ENCODE measurements at places on chromosomes 1 and 21. TPM values are rescaled to one million over a fixed set of nuclear protein-coding genes. Genes with fewer than 3 reads are reported as not detected.

CR1 gene
- 0.94 TPM for total RNA-seq

GRCh38 chr1:205600085-205600484 is 31.7 kb downstream of the ELK4 start:
- peak; percentile 57 for DNase-seq

- DNase-seq, result no peak
Measured at GRCh38 chr1:159940006-159940620, 5.3 kb downstream of the IGSF9 start.

FBLIM1 gene
- not detected for total RNA-seq

GRCh38 chr1:67427947-67428346 is 2.3 kb downstream of the SERBP1 start:
- DNase-seq, result no peak

DNA sequence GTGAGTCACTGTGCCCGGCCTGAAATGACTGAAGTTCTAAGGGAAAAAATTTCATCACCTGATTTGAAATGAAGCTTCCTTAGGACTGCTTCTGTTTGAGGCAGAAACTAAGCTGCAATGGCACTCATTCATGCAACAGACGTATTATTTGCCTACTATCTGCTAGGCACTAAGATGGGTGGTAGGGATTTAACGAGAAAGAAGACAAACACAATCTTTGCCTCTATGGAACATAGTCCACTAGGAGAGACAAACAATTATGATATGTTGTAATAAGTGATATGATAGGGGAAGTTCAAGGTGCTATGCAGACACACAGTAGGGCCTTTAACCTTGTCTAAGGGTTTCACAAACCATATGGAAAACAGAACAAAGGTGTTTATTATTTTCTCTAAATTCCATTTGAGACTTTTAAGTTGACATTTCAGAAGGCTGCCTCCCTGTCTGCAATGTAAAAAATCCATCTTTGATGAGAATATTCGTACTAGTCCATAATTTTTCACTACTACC is 11.3 kb downstream of the LIX1L start:
- no peak for DNase-seq

QSOX1 gene
- 19.9 TPM for total RNA-seq

EPHA2 gene
- not detected for total RNA-seq

- DNase-seq, result no peak
Measured at GRCh38 chr21:43578677-43579303, 80.5 kb downstream of the HSF2BP start.

GRCh38 chr1:208089149-208089548 is 155.0 kb downstream of the PLXNA2 start:
- no peak for DNase-seq

DNA sequence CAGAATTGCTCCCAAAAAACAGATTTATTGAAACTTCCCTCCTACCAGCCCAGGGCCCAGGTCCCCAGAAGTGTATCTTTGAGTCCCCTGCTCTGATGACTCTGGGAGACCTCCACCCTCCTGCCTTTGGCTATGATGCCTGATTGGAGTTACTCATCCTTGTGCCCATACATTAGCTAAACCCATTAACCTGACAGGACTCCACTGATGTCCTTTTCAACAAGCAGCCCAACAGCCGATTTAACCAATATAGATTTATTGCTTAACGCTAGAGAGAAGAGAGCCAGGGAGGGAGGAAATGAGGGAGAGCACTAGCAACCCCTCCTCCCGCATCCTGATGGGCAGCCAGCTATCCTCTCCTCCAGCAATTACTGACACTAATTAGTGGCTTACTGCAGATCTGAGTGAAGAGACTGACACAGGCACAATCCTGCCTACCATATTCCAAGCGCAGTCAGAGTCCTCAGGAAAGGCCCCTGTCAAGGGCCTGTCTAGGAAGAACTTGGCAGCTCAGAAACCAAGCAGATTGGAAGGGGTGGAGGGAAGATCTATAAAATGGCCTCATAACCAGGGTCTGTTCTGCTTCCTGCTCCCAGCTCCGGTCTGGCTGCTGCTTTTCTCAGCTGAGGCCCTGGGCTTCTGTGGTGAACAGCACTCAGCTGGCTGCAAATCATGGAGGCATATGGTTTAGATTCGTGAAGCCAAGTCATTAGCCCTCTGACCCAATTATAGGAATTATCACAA is 484.5 kb upstream of the DAB1 start:
- no peak for DNase-seq

- no peak for DNase-seq
Measured at GRCh38 chr1:23868557-23869016, 497 bp upstream of the FUCA1 start.

DNA sequence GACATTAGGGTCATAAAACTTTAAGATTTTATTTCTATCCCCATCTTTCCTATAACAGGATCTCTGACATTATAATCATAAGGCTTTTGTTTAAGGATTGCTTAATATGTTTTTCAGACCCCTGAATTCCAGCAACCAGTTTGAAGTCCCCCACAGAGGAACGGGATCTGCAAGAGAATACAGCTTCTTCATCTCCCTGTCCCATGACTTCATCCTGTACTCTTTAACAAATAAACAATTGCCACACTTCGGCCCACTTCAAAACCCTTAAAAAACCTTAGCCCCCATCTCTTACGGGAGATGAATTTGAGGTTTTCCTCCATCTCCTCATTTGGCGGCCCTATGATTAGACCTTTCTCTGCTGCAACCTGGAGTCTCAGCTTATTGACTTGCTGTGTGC is 35.8 kb downstream of the TESK2 start:
- DNase-seq, result no peak

DNA sequence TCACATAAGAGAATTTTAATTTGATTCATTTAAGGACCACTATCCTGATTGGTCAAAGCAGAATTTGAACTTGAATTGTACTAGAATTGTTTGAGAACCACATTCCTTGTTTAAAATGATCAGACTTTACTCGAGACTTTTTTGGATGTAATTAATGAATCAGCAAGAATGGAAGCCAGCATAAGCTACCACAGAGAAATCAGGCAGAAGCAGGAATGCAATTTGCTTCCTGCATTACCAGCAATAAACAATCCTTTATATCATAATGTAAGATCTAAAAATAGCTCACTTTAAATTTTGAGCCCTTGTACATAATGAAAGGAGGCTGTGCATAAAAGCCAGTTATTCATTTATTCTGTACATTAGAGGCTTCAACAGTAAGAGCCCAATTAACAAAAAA is 119.8 kb upstream of the BACE2 start:
- no peak for DNase-seq

CRP gene
- not detected for total RNA-seq

DNA sequence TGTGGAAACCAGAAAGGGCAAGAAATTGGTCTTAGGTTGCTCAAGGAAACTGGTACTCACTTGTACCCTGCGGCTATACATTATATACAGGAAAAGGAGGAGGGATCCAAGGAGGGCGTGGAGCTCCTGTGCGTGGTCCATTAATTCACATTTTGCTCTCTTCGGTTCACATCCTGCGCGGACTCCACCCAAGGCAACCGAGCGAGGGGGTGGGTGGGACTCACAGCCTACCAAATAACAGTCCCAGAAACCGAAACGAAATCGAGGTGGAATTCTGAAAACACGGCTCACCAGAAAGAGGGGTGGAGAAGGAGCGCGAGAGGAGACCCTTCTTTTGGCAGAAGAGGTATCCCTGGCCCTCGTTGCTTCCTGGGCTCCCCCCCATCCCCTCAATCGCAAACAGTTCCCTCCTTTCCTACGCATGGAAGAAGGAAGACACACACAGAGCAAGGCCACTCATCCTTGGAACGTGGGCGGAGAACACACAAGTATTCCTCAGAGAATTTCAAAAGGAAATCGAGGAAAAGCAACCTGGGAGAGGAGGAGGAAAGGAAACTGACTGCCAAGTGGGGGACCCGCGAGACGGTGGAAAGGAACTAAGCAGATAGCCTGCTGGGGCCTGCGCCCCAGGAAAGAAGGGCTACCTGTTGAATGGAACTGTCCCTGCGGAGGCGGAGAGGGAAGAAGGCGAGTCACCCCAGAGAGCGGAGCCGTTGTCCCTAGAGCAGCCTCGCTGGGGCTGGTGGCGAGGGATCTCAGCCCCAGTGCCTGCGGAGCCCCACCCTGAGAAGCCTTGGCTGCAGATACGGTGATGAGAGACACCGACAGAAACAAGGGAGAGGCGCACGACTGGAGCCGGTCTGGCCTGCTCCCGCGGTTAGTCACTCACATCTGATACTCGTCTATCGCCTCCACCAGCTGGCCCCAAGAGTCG is 705 bp downstream of the AIDA start:
- DNase-seq, result peak; percentile 53

GRCh38 chr1:94416901-94417727 is 1.1 kb upstream of the ABCD3 start:
- DNase-seq, result peak; percentile 9

- peak; percentile 66 for DNase-seq
Measured at GRCh38 chr1:228059634-228060457, 22.7 kb upstream of the ARF1 start.

GRCh38 chr1:171800342-171800741 is 18.9 kb downstream of the METTL13 start:
- no peak for DNase-seq

DNA sequence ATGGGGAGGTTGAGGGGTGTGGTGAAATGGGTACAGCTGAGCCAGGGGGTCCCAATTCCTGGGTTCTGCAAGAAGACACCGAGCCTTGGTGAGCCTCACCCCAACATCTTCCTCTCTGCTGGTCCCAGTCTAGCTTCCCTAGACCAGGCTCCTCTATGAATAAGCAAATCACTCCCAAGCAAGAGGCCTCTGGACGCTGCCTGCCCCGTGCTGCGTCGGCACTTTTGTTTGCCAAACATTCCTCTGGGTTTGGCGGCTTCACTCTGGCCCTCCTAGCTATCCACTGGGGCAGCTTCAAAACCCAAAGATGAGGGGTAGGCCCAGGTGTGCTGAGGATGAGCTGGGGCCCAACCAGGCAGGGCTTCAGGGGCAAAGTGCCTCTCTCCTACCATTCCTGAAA is 137.1 kb upstream of the CD34 start:
- no peak for DNase-seq

DNA sequence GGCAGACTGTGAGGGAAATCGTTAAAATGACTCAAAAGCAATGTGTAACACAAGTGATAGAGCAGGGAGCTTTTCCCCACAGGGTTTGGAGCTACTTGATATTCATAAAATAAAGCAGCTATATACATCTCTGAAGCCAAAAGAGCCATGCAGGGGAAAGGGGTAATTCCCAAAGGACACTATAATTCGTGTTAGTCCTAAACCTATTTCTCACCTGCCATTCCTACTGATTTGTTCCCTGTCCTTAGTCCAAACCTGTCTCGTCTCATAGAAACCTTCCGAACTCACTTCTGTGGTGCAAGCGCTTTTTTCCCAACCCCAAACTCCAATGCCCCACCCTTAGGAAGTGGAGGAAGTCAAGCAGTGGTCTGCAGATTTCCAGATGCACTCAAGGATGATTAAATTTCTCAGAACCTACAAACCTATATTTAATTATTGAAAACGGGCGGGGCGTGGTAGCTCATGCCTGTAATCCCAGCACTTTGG is 946 bp upstream of the HNRNPR start:
- DNase-seq, result no peak

FCRL3 gene
- total RNA-seq, result 24.8 TPM

DNA sequence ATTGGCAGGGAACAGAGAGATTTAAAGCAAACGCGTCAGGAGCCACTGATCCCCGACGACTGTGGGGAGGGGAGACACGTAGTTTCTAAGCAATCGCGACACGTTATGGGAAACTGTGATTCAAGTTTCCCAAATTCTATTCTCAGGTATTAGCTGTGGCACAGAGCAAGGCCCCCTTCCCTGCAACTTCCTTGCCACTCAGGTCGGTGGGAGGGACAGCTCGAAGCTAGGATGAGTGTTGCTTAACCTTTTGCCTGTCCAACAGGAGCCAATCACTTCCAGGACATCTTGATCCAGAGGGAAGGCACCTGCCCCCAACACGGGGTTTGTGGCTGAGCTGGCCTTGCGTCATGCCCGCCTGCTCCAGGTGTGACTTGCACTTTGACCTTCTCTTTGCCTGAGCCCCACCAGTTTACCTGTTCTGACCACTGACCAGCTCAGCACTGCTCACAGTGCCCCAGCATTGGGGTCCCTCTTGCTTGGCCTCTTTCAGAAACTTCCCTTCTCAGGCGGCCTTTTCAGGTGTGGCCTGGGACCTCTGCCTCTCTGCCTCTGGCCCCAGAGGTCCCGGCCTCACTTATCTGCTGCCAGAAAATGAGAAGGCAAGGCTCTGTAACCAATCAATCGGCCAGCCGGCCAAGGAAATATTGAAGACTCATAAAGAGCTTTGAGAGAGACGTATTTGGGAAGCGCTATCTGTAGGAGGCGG is 24.6 kb downstream of the TEX35 start:
- DNase-seq, result no peak

GRCh38 chr21:38365521-38365920 is 108.7 kb downstream of the KCNJ15 start:
- DNase-seq, result no peak

- no peak for DNase-seq
Measured at GRCh38 chr1:154972517-154973343, 1.8 kb upstream of the CKS1B start.

- no peak for DNase-seq
Measured at GRCh38 chr1:24694380-24694843, 50.8 kb upstream of the CLIC4 start.

- DNase-seq, result no peak
Measured at GRCh38 chr1:93678946-93679480, 2.6 kb downstream of the BCAR3 start.

RGS1 gene
- total RNA-seq, result 2,600 TPM

GRCh38 chr1:116290085-116290705 is 82.8 kb upstream of the ATP1A1 start:
- DNase-seq, result no peak

DNA sequence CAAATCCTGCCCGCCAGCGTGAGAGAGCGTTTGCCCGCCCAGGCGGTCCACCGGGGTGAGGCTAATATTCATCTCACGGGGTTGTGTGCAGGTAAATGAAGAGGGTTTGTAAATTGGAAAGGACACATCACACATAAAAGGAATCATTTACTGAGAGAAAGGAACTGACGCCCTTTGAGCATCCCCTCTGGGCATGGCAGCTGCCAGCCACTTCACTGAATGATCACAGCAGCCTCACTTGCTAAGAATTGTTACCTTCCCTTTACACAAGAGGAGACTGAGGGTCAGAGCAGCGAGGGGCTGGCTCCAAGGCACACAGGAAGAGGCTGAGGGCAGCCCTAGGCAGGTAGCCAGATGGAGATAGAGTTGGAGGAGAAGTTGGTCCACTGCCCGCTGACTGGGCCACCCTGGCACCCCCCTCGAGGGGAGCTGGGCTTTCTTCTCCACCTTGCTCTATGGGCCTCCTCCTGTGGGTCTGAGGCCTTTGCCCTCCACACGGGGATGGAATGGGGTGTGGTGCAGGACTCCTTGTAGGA is 96.0 kb downstream of the FOXD2 start:
- no peak for DNase-seq

GRCh38 chr1:84936116-84936810 is 43.3 kb upstream of the LPAR3 start:
- peak; percentile 57 for DNase-seq

ETV3L gene
- total RNA-seq, result not detected

DNA sequence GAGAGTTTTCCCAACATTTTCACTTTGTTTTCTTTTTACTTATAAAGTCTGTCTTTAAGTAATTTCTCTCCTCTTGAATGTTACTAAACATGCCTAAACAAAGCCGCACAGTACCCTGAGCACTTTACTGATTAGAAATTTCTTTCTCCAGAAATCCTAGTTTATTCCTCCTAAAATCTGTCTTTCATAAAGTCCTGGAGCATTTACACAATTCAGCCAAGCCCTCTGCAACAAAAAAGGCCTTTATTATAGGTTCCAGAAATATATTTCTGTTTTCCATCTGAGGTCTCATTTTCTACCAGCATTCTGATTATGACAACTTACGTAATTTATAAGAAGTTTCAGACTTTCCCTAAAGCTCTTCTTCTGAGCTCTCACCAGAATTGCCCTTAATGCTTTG is 549.5 kb upstream of the OLFM3 start:
- DNase-seq, result no peak

Measured in CD4-positive, CD25-positive, alpha-beta regulatory T cell (primary cell).